ENCODE measurements at places on chromosomes 1 and 21. TPM values are rescaled to one million over a fixed set of nuclear protein-coding genes. Genes with fewer than 3 reads are reported as not detected.

CYP4A22 gene
- polyA plus RNA-seq: not detected

WNT2B gene
- 0.09 TPM for polyA plus RNA-seq

PLEKHA6 gene
- polyA plus RNA-seq: 0.11 TPM

HSD11B1 gene
- polyA plus RNA-seq: not detected

HLX gene
- 10.6 TPM for polyA plus RNA-seq

SLFNL1 gene
- polyA plus RNA-seq: 0.20 TPM

SH2D1B gene
- polyA plus RNA-seq: 0.26 TPM

SPRR2F gene
- not detected for polyA plus RNA-seq

VANGL2 gene
- polyA plus RNA-seq: not detected

CBR3 gene
- polyA plus RNA-seq: 23.7 TPM

LAMB3 gene
- polyA plus RNA-seq: not detected

CYP4B1 gene
- not detected for polyA plus RNA-seq

PEX10 gene
- polyA plus RNA-seq: 14.8 TPM

CFAP45 gene
- 1.2 TPM for polyA plus RNA-seq

OBSCN gene
- 2.3 TPM for polyA plus RNA-seq

MMP23B gene
- polyA plus RNA-seq: 0.93 TPM

All from IgD-negative memory B cell (primary cell).